Transverse colon (tissue), 4 donors: ENCODE measurements at places on chromosomes 1 and 21. TPM values are rescaled to one million over a fixed set of nuclear protein-coding genes. Genes with fewer than 3 reads are reported as not detected.
A peak's percentile ranks its signal among the peaks of the same experiment; 100 is the strongest.

DNA sequence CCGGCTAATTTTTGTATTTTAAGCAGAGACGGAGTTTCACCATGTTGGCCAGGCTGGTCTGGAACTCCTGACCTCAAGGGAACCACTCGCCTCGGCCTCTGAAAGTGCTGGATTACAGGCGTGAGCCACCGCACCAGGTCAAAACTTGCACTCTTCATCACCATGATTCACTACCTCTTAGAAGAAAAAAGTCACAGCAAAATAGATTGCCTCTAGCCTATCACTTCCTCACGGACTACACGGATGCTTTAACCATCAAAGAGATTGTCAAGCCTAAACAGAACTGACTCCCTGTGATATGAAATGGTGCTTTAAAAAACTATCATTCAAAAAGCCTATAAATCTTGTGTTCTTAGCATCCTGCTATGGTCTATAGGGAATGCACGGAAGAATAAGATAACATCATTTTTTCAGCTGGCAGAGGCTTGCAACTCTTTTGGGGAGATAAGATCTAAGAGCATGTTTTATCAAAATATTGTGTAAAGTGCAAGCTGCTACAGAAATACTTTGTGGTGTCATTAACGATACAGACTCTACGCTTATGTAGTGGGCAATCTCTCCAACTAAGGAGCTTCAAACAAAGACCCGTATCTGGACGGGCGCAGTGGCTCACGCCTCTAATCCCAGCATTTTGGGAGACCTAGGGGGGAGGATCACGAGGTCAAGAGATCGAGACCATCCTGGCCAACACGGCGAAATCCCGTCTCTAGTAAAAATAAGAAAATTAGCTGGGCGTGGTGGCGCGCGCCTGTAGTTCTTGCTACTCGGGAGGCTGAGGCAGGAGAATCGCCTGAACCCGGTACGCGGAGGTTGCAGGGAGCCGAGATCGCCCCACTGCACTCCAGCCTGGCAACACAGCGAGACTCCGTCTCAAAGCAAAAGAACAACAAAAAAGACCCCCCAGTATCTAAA, 966 bp downstream of the TFB2M start:
- no peak for DNase-seq

DNA sequence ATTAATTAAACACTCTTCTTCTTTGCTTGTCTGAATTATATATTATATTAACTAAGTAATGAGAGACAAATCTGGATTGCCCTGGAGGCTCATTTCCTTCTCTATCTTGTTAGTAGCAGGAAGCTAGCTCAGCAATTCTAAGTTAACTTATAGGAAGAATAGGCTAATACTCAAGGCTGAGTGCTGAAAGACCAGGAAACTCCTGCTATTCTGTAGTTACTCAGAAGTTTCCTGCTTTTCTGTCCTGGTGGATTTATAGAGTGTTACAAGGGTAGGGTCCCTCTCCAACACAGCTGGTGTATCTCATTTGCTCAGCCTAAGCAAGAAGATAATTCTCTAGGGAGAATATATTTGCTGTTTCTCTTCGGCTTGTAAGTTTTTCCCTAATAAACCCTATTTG, 29.2 kb downstream of the HSPA13 start:
- no peak for DNase-seq

- no peak for DNase-seq
These were observed 11.7 kb downstream of the LHX9 start for GRCh38 chr1:197928849-197929336.

SAMD11 gene
- not detected for total RNA-seq

GRCh38 chr21:14863745-14864210, 201.0 kb downstream of the NRIP1 start:
- no peak for DNase-seq

TFF2 gene
- not detected for total RNA-seq

DNA sequence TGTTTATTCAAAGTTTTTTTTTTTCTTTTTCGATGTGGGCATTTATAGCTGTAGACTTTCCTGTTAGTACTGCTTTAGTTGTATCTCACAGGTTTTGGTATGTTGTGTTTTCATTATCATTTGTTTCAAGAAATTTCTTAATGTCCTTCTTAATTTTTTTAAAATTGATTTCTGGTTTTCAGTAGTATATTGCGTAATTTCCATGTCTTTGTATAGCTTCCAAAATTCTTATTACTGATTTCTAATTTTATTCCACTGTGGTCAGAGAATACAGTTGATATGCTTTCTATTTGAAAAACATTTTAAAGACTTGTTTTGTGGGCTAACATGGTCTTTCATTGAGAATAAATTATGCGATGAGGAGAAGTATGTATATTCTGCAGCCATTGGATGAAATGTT, 463.2 kb upstream of the B3GALT2 start:
- DNase-seq, result no peak

DNA sequence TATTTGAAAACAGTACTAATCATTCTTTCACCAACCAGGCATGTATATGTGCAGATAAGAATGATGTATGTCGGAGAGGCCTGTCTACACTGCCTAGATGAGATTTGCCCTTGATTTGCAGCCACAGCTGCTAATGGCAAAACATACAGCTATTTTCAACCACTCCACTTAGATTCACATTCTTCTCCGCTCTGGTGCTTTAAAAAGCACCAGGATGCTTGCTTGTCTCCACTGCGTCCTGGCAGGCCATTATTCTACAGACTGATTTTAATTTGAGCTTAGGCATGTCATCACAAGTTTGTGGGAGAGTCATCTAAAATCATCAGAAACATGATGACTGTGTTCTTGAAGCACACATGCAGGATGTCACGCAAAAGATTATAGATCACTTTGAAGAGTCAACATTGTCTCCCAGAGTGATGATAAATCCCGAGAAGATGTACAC, 119.0 kb upstream of the NRIP1 start:
- no peak for DNase-seq

CD52 gene
- 56.1 TPM for total RNA-seq

SPATA17 gene
- total RNA-seq, result under 0.01 TPM

LCA5L gene
- total RNA-seq, result 0.55 TPM

MSH4 gene
- 0.20 TPM for total RNA-seq

GRCh38 chr1:169132512-169133227, 26.2 kb downstream of the ATP1B1 start:
- DNase-seq, result no peak

DNA sequence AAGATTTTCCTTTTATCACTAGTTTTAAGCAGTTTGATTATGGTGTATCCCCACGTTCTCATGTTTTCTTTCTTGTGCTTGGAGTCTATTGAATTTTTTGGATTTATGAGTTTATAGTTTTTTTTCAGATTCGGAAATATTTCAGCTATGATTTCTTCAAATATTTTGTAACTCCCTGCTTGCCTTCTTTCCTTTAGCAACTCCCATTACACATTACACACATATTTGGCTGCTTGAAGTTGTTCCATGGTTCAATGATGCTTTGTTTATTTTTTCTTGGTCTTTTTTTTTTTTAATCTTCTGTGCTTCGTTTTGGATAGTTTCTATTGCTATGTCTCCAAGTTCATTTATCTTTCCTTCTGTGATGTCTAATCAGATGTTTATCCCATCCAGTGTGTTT, 48.5 kb upstream of the WARS2 start:
- DNase-seq, result no peak

DNA sequence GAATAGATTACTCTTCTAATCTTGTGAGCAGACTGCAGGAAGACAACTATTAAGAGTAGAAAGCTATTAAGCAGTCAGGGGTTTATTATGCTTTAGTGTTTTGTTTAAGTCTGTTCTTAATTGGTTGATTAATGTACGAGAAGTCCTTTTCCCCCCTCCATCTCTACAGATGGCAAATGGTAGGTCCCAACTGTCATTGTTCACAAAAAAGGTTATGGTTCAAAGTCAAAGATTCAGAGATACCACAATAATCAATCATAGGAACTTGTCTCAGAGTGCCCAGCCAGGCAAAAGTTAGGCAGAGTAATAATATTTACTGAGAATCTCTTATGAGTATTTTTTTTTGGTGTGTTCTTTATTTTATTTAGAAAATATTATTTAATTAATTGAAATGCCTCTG, 26.8 kb downstream of the NFIA start:
- DNase-seq, result no peak

- DNase-seq, result peak; percentile 23
These were observed 138.2 kb downstream of the ZNF326 start for GRCh38 chr1:90133133-90133532.

DNA sequence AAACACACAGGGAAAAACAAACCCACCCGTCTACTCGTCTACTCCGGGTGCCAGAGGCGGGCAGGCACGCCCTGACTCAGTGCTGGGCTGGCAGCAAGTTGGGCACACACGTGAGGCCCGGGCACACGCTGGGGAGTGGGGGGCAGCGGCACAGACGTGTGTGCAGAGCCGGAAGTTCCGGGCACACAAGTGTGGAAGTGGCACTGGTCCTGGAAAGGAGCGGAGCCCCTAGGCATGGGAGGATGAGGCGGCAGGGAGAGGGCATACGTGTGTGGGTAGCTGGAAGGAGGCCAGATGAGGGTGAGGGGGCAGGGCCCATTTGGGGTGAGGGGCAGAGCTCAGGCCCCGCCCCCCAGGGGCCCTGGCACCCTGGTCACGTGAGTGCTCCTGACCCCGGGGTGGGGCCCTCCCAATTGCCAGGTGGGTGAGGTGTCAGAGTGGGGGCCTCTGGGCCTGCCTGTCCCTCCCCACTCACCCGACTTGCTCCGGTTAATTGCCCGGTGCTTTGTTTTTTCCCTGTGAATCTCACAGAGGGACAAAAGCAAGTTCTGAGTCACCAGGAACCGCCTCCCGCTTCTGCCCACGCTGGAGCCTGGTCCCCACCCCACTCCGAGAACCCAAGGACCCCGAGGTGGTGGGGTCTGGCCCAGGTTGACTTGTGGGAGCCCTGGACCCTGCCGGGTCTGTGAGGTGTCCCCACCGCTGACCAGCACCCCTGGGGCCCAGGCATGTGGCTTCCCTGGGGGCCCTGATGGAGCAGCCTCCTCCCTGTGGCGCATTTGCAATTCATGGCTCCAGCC, 104.8 kb upstream of the CASZ1 start:
- peak; percentile 49 for DNase-seq

DNA sequence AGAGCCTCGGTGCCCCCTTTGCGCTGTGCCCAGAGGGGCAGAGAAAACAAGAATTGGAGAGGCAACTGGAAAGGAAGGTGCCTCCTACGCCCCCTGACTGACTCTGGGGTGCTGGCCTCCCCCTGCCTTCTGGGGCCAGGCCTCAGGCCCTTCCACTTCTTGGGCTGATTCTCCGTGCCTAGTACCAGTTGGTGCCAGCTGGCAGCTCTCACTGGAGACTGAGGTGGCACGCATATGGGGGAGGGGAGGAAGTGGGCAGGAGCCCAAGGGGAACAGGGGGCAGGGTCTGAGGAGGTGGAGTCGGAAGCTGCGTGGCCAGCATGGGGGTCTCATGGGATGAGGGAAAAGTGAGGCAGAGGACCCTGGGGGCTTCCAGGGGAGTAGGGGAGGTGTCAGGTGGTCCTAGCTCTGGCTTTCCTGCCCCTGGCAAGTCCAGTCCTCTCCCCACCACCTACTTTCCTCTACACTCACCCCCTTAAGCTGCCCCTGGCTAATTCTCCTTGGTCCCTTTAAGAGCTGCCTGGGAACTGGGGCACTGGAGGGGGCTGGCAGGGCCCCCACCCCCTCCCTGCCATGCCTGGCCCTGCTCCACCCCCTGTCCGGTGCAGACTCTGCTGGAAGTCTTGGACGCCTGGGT, 6.5 kb upstream of the SEMA4A start:
- no peak for DNase-seq

GRCh38 chr1:110091791-110092190, 20.5 kb upstream of the UBL4B start:
- no peak for DNase-seq

GRCh38 chr1:26282401-26282918, 2.6 kb downstream of the SH3BGRL3 start:
- DNase-seq, result no peak

GRCh38 chr1:53126495-53126894, 15.9 kb downstream of the SLC1A7 start:
- DNase-seq, result no peak
